ENCODE measurements at places on chromosomes 6 and 20.

DNA sequence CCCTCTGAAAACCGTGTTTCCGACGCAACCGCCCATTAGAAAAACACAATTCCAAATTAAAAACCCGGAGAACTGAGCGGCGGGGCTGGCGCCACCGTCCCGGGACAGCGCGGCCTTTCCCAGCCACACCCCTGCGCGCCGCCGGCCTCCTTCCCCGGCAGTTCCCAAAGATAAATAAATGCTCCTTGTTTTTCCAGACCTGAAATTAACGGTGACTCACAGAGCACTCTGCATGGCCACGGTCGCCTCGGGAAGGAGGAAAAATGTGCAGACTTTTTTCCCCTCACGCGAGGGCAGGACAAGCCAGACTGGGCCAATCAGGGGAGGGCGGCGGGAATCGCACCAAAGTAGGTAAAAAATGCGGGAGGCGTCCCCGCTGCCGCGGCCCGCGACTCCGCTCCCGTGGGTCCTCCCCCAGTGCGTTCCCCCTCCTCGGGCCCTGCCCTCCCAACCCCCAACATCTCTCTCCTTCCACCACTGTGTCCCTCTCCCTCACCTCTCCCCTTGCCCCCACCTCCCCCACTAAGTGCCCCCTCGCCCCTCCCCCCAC is 828 bp upstream of the DSTN start:
- peak overlapping the region; percentile 99 for H3K27ac ChIP-seq
- DNase-seq: peak; percentile 78
- peaks cover 9% of the 10 kb centered on the region for H3K27me3 ChIP-seq
- H3K4me1 ChIP-seq: peaks cover 18% of the 10 kb centered on the region

- H3K4me3 ChIP-seq: no peak overlapping the region
- DNase-seq: peak; percentile 48
Measured at GRCh38 chr20:50744143-50744792, 12.9 kb downstream of the PARD6B start.

DNA sequence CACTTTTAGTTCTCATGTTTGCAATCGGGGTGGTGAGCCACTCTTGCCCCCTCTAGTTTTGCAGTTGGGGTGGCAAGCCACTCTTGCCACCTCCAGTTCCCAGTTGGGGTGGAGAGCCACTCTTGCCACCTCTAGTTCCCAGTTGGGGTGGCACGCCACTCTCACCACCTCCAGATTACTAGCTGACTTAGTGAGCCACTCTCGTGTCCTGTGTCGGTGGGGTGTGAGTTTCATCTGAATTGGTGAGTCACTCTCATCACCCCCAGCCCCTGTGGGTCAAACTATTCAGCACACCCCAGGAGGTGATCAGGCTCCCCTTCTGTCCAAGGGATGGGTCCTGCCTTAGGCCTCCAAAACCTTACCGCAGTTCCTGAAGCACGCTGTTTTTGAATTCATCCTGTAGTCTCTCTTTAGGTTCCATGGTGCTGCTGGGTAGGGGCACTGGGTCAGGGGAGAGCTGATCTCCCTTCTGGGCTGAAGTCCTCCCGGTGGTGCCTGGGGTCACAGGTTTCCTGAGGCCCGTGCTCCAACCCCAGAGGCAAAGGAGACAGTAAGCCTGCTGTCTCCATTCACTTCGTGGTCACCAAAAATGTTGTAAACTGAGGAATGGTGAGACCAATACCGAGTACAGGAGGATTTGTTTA is 224.2 kb upstream of the SYNCRIP start:
- H3K27me3 ChIP-seq: no peaks in the 10 kb centered on the region
- H3K4me1 ChIP-seq: peaks cover 8% of the 10 kb centered on the region
- no peak for DNase-seq
- no peaks in the 10 kb centered on the region for H3K36me3 ChIP-seq

- H3K4me1 ChIP-seq: peaks cover 41% of the 10 kb centered on the region
- no peak overlapping the region for H3K27ac ChIP-seq
- H3K4me3 ChIP-seq: no peak overlapping the region
- no peak for DNase-seq
Measured at GRCh38 chr6:33273924-33274902, 2.3 kb downstream of the RPS18 start.

DNA sequence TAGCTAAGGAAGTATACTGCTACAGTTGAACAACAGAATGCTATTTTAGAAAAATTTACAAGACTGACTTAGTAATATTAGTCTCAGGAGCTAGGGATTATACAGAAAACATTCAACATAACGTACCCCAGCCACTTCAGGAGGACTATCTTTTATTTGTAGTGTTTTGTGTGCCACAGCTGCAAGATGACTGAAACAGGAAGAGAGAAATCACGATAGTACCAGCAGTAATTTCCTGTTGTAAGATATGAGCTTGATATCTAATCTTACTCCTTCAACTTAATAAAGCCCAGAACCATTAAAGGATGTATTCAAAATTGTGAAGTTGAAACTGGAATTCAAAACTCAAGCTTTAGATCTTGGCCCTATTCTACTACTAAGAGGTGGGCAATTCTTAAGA is 42.1 kb downstream of the SLC35A1 start:
- no peaks in the 10 kb centered on the region for H3K4me1 ChIP-seq
- no peaks in the 10 kb centered on the region for H3K27me3 ChIP-seq
- H3K36me3 ChIP-seq: no peaks in the 10 kb centered on the region
- no peak overlapping the region for H3K27ac ChIP-seq

DNA sequence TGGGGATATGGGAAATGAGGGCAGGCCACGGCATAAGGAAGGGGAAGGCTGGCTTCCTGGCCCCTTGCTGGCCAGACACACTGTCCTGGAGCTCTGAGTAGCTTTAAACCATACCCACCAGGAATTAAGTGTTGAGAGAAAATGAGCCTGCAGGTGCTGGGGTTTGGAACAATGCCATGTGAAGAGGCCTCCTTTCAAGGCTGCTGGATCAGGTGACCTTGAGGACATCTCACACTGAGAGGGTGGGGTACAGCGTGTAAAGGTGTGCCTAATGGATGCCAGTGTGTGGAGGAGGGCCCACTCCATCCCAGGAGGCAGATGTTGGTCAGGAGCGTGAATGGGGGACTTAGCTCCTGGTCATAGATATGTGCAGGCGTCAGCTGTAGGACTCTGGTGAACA is 74.8 kb upstream of the MLN start:
- no peaks in the 10 kb centered on the region for H3K27me3 ChIP-seq
- no peak overlapping the region for H3K27ac ChIP-seq
- no peaks in the 10 kb centered on the region for H3K36me3 ChIP-seq
- H3K4me3 ChIP-seq: no peak overlapping the region
- no peaks in the 10 kb centered on the region for H3K4me1 ChIP-seq
- no peak for DNase-seq

DNA sequence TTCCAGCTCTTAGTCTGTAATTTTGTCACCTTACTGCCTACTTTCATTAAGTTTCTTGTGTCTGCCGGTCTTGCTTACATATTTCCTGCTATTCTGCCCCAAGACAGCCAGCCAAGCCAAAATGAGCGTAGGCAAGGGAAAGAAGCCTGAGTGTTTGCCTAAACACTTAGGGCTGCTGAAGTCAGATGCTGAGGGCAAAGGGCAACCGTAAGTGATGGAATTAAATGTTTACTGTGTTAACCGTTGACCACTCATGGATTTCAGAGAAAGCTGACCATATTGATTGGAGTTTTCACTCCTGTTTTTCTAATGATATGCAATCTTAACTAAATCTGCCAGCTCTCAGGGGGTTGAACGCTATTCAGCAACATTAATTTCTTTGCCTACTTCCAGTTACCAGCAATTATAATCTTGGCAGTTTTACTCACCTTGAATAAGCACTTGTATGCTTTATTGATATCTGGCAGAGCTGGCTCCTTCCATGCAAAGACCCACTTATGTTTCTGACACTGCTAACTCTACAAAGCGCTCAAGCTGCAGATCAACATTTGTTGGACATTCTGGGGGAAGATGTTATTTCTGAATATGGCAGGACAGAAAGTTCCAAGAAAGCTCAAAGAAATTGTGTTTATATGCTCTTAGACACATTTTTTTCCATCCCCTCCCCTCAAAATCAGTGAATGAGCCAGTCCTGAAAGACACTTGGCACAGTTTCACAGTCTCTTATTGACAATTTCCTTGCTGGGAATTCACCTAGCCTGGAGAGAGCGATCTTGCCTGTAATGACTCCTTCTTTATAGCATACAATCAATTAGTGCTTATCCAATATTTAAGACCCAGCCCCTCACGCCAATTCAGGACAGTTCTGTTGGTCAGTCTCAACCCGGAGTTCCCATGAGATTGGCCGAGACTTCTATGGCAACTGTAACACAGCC is 183.8 kb downstream of the PLCB1 start:
- no peaks in the 10 kb centered on the region for H3K4me1 ChIP-seq
- H3K27ac ChIP-seq: no peak overlapping the region
- DNase-seq: no peak
- H3K27me3 ChIP-seq: no peaks in the 10 kb centered on the region
- H3K36me3 ChIP-seq: no peaks in the 10 kb centered on the region

GRCh38 chr6:69771158-69771906 is 25.5 kb downstream of the LMBRD1 start:
- H3K27ac ChIP-seq: no peak overlapping the region
- DNase-seq: no peak
- no peaks in the 10 kb centered on the region for H3K4me1 ChIP-seq
- H3K27me3 ChIP-seq: no peaks in the 10 kb centered on the region
- no peak overlapping the region for H3K4me3 ChIP-seq
- no peaks in the 10 kb centered on the region for H3K36me3 ChIP-seq

DNA sequence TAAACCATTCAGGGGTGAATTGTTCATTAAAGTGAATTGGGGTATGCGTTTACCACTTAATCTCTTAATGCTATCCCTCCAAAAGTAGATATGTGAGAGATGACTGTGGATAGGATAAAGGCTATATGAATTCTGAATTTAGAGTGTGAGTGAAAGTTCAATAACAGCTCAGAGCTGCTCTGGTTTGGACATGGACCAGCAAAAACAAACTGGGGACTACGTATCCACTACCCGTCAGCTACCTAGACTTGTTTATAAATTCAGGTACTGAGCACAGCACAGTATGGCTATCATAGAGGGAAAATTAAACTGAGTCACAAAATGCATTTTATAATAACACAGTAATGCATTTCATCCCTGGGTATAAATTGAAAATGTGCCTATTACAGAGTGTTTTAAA is 44.4 kb downstream of the HDDC2 start:
- H3K27ac ChIP-seq: no peak overlapping the region
- H3K4me3 ChIP-seq: no peak overlapping the region
- no peaks in the 10 kb centered on the region for H3K36me3 ChIP-seq
- no peaks in the 10 kb centered on the region for H3K27me3 ChIP-seq
- no peaks in the 10 kb centered on the region for H3K4me1 ChIP-seq

DNA sequence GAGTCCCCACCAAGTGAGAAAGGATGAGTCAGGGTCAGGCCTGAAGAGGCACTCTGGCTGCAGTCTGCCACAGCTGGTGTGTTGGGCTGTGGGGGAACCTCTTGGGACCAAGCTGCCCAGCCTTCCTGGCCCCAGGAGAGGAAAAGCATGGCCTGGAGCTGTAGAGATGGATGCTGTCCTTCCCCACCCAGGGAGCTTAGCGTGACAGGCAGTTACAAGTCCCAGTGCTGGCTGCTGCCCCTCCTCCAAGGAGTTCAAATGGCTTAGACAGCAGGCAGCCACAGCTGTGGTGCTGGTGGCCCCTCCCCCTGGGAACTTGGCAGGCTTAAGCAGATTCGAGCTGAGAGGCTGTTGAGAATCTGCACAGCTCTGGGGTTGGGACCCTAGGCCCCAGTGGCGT is 253.2 kb downstream of the PLCB1 start:
- no peaks in the 10 kb centered on the region for H3K36me3 ChIP-seq
- H3K4me1 ChIP-seq: no peaks in the 10 kb centered on the region
- H3K27ac ChIP-seq: no peak overlapping the region

- H3K36me3 ChIP-seq: no peaks in the 10 kb centered on the region
- no peaks in the 10 kb centered on the region for H3K27me3 ChIP-seq
- peak overlapping the region; percentile 100 for H3K27ac ChIP-seq
- H3K4me3 ChIP-seq: no peak overlapping the region
- peaks cover 83% of the 10 kb centered on the region for H3K4me1 ChIP-seq
- peak; percentile 18 for DNase-seq
Measured at GRCh38 chr6:137222381-137222780, 3.2 kb upstream of the IFNGR1 start.

DNA sequence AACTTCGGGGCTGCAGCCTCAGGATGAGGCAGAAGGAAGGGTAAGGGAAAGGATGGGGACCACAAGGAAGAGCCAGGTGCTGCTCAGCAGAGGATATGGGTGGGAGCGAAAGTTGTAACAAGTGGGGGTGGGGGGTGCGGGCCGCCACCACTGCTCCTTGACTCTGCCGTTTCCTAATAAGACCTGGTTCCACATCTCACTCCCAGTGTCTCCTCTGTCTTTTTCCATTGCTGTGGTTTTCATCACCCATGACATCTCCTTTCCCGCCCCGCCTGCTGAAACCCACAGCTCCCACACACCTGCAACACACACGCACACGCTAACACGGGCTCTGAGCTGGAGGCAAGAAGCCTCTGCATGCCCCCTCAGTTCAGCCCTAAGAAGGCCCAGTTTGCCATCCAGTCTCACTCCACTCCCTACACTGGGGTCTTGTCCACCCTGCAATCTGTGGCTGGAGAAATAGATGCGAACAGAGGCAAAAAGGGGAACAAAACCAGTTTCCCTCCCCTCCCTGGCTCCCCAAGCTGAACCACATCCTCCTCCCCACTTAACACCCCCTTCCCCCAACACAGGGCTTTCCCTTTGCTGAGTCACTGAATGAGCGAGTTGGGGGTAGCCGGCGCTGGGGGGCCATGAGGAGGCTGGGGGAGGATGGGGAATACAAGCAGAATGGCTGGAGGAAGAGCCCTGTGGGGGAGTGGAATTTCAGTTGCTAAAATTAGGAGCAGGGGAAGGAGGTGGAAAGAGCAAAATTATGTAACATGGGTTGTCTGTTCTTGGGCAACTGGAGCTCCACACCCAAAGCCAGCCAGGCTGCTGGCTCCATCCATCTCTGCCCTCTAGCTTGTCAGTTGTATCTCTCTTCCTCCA is 11.5 kb downstream of the NFKBIL1 start:
- no peak for DNase-seq
- peak overlapping the region; percentile 95 for H3K27ac ChIP-seq
- no peaks in the 10 kb centered on the region for H3K27me3 ChIP-seq

GRCh38 chr6:60687085-60687484 is 1598.9 kb downstream of the KHDRBS2 start:
- DNase-seq: no peak
- H3K27ac ChIP-seq: no peak overlapping the region
- H3K27me3 ChIP-seq: no peaks in the 10 kb centered on the region

DNA sequence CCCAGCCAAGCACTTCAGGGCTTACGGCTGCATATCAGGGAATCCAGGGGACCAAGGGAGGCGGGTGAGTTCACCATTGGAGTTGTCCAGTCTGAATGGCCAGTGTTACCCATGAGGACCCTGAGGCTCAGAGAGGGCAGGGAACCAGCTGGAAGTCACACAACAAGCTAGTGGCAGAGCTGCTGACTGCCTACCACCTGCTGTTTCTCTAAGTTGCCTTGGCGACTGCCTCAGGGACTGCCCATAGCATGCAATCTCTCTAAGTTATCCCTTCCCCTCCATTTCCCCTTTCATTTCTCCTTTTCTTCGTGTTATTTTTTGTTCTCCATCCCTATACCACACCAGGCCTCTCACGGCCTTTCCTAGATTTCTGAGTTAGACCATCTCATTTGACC is 71.8 kb upstream of the SIRPA start:
- H3K36me3 ChIP-seq: no peaks in the 10 kb centered on the region
- H3K27me3 ChIP-seq: peaks cover 38% of the 10 kb centered on the region
- peak overlapping the region; percentile 94 for H3K27ac ChIP-seq
- H3K4me1 ChIP-seq: peaks cover 6% of the 10 kb centered on the region
- no peak overlapping the region for H3K4me3 ChIP-seq

- no peak overlapping the region for H3K27ac ChIP-seq
- no peaks in the 10 kb centered on the region for H3K36me3 ChIP-seq
Measured at GRCh38 chr6:6543181-6543879, 45.2 kb upstream of the LY86 start.

- H3K36me3 ChIP-seq: no peaks in the 10 kb centered on the region
- H3K27me3 ChIP-seq: no peaks in the 10 kb centered on the region
- DNase-seq: no peak
- no peaks in the 10 kb centered on the region for H3K4me1 ChIP-seq
Measured at GRCh38 chr6:52098721-52099120, 11.3 kb upstream of the PKHD1 start.
